Gastroesophageal sphincter (tissue), 4 donors: ENCODE measurements at places on chromosomes 6 and 20. TPM values are rescaled to one million over a fixed set of nuclear protein-coding genes. Genes with fewer than 3 reads are reported as not detected.

DNA sequence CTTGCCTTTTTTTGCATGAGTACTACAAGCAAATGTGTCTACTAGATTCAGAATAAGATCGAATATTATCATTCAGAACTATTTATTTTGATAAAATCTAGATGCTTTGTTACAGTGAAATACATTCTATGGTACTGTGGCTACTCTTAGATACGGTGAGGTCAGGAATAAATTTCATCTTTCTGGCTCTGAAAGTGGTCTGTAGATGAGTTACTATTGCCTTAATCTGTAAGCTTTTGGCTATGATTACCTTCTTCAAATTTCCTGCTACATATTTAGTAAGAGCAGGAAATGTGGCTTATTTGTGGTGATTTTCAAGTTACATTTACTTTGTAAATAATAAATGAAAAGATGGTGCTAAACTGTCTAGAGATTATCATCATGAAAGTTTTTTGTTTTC is 50.0 kb downstream of the SCAF8 start:
- ATAC-seq = no peak

DNA sequence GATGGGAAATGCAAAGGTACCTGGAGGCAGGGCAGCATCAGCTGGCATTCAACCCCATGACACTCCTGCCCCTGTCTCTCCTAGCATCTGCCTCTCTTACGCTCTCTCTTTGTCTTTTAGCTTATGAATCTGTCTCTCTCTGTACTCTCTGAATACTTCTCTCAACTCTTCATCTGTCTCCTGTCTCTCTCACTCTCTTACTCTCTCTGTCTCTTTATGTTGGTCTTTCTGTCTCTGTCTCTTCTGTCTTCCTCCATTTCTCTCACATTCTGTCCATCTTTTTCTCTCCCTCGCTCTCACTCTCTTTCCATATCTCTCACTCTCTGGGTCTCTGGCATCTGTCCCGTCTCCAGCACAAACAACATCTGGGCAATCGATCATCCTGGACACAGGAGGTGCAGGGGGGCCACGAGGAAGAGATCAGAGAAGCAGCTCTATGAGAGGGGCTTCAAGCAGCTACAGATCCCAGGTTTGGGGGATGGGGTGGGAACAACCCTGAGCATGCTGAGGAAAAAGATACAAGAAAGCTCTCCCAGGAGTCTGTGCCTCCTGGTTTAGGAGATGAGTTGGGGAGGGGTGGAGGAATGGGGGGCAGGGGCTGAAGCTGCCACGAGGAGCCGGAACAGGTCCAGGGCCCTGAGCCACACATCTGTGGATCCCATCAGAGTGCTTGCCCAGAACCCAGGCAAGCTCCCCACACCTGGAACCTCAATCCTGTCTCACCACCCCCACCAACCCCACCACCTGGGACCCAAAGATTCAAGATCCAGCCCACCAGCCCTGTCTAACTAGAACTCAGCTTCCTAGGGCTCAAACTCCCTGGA is 2.4 kb downstream of the COL11A2 start:
- no peak for ATAC-seq

DNA sequence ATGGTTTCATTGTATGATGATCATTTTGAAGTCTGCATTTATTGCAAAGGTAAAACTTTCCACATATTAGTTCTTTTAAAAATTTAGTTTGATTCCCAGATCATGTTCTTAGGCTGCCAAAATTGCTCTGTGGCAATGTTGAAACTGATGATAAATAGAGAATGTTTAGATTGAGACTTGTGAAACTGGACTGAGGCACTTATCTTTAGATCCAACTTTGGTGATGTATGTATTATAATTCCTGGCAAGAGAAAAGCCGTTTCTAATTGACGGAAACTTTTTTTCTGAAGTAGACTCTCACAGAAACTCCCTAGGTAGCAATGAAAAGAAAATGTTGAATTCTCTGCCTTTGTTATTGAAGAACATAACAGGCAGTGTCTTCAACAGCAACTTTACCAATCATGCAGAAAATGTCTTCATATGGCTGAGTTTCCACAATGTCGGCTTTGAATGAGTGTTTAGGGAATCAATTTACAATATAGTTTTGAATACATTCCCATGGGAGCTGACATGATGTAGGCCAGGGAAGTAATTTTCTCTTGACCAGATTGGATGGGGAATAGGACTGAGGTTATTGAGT is 456.2 kb downstream of the CD109 start:
- no peak for ATAC-seq

DNA sequence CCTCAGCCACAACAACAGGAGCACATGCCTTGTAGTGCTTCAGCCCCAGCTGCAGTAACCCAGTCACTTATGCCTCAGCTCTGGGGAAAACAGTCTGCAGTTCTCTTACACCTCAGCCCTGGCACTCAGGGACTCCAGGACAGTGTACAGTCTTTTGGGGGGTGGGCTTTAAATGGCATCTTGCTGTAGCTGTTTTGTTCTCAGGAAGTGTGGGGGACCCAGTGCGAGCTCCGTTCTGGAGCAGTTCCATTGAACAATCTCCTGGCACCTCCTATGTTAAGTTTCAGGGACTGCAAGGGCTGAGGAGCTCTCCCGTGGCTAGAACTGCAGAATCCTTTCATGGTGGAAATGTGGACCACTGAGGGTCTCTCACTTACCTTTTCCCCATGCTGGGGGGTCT is 55.2 kb downstream of the PLCG1 start:
- ATAC-seq = no peak

DNA sequence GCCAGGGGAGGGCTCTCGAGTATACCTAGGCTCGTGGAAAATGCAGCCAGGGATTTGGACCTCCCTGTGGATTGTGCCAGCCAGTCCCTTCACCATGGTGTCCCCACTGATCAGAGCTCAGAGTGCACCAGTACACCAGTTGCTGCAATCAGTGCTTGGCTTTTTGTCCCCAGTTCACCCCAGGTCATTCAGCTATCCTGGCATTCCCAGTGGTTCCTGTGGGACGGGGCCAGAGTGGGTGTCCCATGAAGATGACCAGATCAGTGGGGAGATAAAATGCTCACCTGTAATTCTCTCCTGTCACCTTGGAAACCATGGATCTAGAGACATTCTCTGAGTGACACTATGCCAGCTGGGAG is 23.8 kb downstream of the MAS1 start:
- no peak for ATAC-seq

Gene PLA2G7
- total RNA-seq = not detected

GRCh38 chr6:90689172-90689571 is 102.3 kb upstream of the MAP3K7 start:
- no peak for ATAC-seq

GRCh38 chr6:136744889-136745288 is 47.4 kb downstream of the MAP3K5 start:
- ATAC-seq = no peak

GRCh38 chr20:64106981-64107735 is at the start of gene NPBWR2:
Gene NPBWR2, minus strand, starts transcription at chr20:64107565. Its CDS starts 734 bp downstream, at chr20:64106831.
- no peak for ATAC-seq

DNA sequence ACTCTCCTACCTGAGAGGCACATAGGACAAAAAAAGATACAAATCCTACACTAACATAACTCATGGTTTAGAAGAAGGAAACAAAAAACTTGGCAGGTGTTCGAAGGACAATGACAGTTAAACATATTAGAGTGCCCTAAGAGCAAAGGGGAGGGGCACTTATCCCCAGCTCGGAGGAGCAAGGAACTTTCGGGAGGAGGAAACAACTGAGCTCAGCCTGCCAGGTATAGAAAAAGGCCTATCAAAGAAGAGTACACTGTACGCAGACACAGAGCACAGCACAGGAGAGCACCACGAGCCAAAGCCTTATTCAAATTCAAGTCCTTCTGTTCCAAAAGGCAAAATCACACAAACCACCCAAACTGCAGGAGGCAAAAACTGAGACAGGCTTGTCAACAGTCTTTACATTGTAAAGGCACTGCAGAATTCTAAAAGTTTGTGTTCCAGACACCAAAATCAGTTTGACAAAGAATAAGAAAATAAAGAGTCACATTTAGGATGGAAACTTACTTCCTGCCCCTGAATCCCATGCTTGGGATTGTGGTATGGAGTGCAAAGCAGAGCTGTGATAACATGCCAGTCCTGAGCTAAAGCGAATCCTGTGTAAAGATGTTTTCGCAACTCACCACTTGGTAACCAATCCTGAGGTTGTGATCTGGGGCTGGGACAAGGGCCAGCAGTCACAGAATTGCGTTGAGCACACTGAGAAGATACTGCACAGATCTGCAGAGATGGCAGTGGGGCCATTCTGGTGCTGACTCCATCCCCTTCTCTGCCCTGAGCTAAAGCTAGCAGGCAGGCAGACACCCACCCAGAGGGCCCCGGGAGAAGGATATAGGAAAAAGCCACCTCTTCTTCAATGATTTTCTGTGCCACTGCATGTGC is 108.6 kb downstream of the CHD6 start:
- ATAC-seq = peak; percentile 71

- ATAC-seq = no peak
Observed at GRCh38 chr20:10642856-10643559, 30.8 kb downstream of the JAG1 start.

GRCh38 chr6:101058296-101058695 is 177.2 kb upstream of the ASCC3 start:
- no peak for ATAC-seq

DNA sequence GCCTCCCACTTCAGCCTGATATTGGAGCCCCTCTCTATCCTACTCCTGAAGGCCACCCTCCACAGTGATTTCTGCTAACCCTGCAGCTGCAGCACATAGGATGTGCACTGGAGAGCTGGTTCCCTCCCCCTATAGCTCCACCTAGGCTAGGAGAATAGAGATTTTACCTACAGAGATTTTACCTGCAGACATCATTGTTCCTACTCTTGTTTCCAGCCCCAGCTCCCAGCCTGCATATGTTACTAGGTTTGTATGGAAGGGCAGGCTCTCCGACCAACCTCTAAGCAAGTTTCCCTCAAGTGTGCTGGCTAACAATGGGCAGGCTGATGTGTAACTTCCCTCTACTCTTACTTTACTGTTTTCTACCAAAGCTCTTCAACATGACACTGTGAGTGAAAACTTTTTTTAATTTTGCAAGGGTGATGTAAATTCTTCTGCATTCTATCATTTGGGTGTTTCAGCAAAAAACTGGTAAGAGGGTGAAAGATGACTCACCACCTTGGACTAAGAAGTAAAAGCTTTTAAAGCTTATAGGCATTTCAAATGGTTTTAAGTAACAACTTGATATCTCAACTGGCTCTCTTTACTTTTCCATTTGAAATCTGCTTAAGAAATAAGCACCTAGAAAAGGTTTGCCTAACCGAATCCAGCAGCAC is 106.8 kb downstream of the CDK19 start:
- ATAC-seq = no peak

GRCh38 chr20:57582432-57583288 is 21.8 kb downstream of the PCK1 start:
- ATAC-seq = peak; percentile 80

DNA sequence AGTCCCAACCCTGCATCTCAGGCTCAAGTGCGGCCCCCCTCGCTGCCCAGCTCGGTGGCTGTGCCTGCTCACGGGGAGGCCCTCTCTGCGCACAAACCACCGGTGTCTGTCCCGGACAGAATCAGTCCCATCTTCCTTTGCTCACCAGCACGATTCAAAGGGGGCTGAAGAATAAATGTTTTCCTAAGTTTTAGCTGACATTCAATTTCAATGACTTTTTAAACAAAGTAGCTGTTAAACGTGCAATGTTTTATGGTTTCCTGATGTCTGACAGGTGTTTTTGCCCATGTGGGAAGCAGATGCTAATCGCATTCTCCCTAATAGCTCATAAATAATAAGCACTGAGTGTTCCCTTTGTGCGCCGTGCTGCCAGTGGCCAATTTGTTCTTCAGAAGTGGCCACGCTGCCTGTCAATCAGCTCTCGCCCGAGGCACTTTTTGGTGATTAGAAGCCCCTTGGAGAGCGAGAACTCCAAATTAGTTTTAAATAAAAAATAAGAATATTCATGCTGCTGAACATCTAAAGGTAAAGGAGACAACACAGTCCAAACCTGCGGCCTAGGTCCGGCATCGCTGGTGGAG is 26.3 kb downstream of the BHLHE23 start:
- ATAC-seq = no peak

DNA sequence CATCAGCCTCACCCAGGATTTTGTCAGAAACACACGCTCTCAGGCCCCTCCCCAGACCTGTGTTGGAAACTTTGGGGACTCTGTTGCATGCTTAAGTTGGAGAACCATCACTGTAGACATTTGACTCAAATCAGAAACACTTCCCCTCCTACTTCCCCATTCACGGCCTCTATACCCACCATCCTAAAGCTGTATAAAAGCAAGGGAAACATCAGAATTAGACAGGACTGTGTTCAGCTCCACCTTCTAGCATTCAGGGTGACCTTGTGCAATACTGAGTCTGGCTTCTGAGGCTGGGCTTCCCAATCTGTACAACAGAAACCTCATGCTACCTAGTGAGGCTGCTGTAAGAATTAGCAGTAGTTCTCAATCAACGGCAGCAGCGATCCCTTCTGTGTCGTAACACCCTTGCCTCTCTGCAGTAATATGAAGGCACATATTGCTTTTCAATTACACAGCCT is 252.3 kb downstream of the LY86 start:
- no peak for ATAC-seq

Gene GRIK2
- total RNA-seq = 2.2 TPM

Gene ZC3H12D
- 0.85 TPM for total RNA-seq

Gene NKX2-2
- not detected for total RNA-seq

Gene POPDC3
- total RNA-seq = not detected

Gene BPIFB1
- total RNA-seq = not detected

Gene LINC00237
- total RNA-seq = not detected

Gene PKIB
- total RNA-seq = not detected

- ATAC-seq = no peak
Observed at GRCh38 chr6:18211338-18211737, 53.0 kb downstream of the DEK start.

Gene PRRT1
- 3.0 TPM for total RNA-seq

DNA sequence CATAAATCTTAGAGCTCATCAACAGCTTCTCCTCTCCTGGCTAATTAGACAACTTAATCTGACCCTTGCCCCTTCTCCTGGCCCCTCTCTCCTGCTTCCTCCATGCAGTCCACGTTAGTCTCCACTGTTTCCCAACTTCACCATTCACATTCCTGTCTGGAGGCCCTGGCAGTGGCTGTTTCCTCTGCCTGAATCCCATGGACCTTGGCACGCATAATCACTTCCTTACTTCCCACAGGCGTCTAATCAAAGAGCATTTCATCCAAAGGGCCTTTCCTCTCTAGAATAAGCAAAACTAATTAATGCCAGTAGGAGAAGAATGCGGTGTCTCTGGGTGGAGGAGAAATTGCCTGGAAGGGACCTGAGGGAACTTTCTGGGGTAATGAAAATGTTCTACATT is 16.4 kb upstream of the XRN2 start:
- no peak for ATAC-seq

- ATAC-seq = no peak
Observed at GRCh38 chr20:51327251-51327841, 215.2 kb downstream of the NFATC2 start.

Gene CABLES2
- 3.6 TPM for total RNA-seq

DNA sequence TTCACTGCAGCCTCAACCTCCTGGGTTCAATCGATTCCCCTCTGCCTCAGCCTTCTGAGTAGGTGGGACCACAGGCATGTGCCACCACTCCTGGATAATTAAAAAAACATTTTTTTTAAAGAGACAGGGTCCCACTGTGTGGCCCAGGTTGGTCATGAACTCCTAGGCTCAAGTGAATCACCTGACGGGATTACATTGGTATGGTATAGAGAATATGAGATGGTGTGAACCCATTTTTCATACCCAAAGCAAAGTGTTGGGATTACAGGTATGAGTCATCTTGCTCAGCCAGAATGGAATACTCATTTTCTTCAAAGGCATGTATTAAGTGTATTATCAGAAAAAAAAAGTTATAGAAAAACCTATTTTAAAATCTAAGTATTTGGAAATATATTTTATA is 114.2 kb downstream of the AHI1 start:
- ATAC-seq = no peak
